Right hindlimb (tissue), 1 donor: ENCODE measurements at places on chromosomes 4 and X.

DNA sequence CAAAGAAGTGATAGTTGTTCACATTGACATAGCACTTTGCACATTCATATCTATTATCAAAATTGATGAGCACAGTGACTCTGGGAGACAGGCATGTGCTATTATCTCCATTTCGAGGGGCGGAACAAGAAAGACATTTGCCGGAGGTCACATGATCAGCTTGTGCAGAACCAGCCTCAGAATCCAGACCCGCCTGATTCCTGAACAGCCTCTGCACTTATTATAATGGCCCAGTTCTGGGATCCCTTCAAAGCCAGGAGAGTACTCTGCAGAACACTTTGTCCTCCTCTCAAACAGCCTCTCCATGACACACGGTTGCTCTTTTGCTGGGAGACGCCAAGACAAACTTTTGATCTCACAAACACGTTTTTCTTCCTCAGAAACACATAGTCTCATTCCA is 48.4 kb downstream of the RWDD4 start:
- DNase-seq, result no peak

- no peak for DNase-seq
Measured at GRCh38 chr4:37780444-37781130, 45.9 kb upstream of the PGM2 start.

DNA sequence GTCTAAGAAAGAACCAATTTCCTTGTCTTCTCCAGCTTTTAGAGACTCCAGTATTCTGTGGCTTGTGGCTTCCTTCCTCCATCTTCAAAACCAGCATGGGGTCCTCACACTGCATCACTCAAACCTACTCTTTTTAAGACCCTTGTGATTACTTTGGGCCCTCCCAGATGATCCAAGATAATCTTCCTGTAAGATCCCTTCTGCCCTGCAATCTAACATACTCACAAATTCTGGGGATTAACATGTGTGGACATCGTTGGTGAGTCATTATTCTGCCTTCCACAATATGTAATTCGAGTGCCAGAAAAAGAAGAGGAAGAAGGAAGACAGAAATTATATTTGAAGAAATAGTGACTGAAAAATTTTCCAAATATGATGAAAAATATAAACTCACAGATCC is 47.9 kb downstream of the BEND4 start:
- no peak for DNase-seq

DNA sequence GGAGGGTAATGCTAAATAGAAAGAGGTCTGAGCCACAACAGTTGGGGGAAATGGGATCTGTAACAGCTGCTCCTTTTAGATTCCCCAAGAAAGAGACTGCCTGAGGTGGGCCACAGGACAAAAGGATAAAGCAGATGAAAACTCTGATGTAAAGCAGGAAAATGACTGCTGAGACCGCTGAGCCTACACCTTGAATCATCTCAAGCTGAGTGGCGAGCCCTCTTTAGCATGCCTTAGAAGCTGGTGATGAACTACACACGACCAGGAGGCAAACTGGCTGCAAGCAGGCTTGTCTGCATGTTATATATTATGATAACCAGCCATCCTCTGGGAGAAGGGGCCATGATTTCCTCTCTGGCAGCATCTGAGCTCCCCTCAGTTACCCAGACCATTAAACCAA is 88.4 kb downstream of the TTC29 start:
- no peak for DNase-seq

DNA sequence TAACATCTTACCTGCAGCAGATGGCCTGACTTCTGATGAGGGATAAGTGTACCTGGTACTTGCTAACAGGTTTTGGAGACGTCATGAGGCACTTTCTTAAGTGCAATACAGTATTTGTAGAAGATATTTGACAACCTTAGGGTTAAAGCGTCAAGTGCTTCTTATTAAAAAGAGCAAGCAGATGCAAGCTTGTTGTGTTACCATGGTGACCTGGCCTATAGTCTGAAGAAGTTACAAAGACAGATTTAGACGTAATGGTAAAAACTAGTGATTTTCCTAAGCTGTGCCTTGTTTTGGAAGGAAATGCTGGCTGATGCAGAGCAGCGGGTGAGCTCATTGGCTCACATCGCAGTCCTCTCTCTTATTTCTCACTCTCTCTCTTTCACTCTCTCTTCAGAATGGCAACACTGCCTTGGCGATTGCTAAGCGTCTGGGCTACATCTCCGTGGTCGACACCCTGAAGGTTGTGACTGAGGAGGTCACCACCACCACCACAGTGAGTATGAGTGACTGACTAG is 243.6 kb downstream of the ANK2 start:
- DNase-seq, result peak; percentile 75

GRCh38 chrX:71652405-71652804 is 14.9 kb upstream of the LOC101059915 start:
- peak; percentile 41 for DNase-seq

- DNase-seq, result no peak
Measured at GRCh38 chr4:125321709-125322365, 7.1 kb downstream of the FAT4 start.
